CD8-positive, alpha-beta memory T cell (primary cell): ENCODE measurements at places on chromosomes 16 and 17. TPM values are rescaled to one million over a fixed set of nuclear protein-coding genes. Genes with fewer than 3 reads are reported as not detected.

CDR2L gene
- total RNA-seq, result 1.7 TPM

NPTX1 gene
- total RNA-seq, result 0.93 TPM

DNA sequence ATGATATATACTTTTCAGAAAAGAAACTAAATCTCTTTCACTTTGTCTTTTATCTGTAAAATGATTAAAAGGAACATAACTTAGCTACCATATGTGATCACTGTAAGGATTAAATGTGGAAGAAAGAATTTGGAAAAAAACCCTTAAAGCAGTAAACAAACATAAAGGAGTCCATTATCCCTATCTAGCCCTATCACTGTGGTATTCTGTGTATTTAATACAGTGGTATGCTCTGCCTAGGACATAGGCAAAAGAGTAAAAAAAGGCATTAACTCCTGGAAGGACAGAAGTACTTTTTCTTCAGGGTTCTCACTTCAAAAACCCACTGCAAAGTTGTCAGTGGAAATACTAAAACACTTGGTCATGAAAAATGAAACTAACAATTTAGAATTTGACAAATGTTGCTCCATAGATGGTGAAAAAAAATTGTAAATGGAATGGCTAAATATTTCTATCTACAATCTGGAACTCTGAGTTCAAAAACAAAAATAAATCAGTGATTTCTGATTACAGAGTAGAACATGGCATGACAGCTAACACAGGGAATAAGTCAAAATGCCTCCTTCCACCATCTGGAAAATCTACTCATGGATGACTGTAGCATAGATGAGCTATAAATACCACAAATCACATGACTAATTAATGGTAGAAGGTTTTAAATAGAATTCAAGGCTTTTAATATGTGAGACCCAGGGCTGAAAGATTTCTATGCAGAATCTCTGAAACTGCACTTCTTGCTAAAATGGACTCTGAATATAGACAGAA, 140.1 kb downstream of the ITFG1 start:
- H3K27me3 ChIP-seq, result no peaks in the 10 kb centered on the region
- no peak overlapping the region for H3K27ac ChIP-seq
- H3K36me3 ChIP-seq, result no peaks in the 10 kb centered on the region
- DNase-seq, result no peak

- no peaks in the 10 kb centered on the region for H3K36me3 ChIP-seq
- H3K27ac ChIP-seq, result no peak overlapping the region
- H3K4me3 ChIP-seq, result no peak overlapping the region
- peaks cover 9% of the 10 kb centered on the region for H3K4me1 ChIP-seq
- peaks cover 14% of the 10 kb centered on the region for H3K27me3 ChIP-seq
These were observed 4.5 kb downstream of the NXPH3 start for GRCh38 chr17:49580055-49580721.

DNA sequence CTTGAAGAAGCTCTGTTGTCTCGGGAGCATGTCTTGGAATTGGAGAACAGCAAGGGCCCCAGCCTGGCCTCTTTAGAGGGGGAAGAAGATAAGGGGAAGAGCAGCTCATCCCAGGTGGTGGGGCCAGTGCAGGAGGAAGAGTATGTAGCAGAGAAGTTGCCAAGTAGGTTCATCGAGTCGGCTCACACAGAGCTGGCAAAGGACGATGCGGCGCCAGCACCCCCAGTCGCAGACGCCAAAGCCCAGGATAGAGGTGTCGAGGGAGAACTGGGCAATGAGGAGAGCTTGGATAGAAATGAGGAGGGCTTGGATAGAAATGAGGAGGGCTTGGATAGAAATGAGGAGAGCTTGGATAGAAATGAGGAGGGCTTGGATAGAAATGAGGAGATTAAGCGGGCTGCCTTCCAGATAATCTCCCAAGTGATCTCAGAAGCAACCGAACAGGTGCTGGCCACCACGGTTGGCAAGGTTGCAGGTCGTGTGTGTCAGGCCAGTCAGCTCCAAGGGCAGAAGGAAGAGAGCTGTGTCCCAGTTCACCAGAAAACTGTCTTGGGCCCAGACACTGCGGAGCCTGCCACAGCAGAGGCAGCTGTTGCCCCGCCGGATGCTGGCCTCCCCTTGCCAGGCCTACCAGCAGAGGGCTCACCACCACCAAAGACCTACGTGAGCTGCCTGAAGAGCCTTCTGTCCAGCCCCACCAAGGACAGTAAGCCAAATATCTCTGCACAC, 21.2 kb downstream of the AKAP1 start:
- peaks cover 4% of the 10 kb centered on the region for H3K4me1 ChIP-seq
- H3K36me3 ChIP-seq, result no peaks in the 10 kb centered on the region
- no peaks in the 10 kb centered on the region for H3K27me3 ChIP-seq
- no peak for DNase-seq
- H3K4me3 ChIP-seq, result no peak overlapping the region

GRCh38 chr16:66950437-66950836, 10.6 kb upstream of the CES3 start:
- no peak overlapping the region for H3K27ac ChIP-seq
- no peak for DNase-seq
- H3K36me3 ChIP-seq, result no peaks in the 10 kb centered on the region
- H3K4me1 ChIP-seq, result peaks cover 7% of the 10 kb centered on the region

HSD17B2 gene
- total RNA-seq, result not detected

GRCh38 chr16:1620391-1620790, 8.2 kb downstream of the CRAMP1 start:
- peaks cover 19% of the 10 kb centered on the region for H3K36me3 ChIP-seq
- DNase-seq, result no peak
- H3K4me1 ChIP-seq, result peaks cover 2% of the 10 kb centered on the region

DNA sequence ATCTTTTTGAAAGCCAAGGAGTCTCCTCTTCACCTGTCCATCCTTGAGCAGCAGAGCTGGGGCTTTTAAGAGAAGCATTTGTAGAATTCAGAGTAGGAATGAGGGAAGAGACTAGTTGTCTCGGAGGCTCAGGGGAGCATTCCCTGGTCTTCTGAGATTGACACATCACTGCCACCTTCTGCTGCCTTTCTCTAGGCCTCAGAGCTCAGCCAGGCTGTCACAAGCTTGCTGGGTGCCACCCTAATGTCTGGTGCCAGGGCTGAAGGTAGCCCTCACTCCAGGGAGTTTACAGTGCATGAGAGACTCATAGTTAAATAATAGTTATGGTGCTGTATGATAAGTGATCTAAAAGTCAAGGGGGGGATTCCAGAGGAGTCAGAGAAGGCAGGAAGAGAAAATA, 39.7 kb downstream of the B9D1 start:
- no peaks in the 10 kb centered on the region for H3K4me1 ChIP-seq
- H3K36me3 ChIP-seq, result no peaks in the 10 kb centered on the region
- H3K27me3 ChIP-seq, result no peaks in the 10 kb centered on the region
- no peak overlapping the region for H3K4me3 ChIP-seq
- no peak for DNase-seq

GRCh38 chr16:85833219-85833920, 33.9 kb downstream of the COX4I1 start:
- no peak for DNase-seq
- peaks cover 9% of the 10 kb centered on the region for H3K4me1 ChIP-seq
- no peak overlapping the region for H3K4me3 ChIP-seq

DNA sequence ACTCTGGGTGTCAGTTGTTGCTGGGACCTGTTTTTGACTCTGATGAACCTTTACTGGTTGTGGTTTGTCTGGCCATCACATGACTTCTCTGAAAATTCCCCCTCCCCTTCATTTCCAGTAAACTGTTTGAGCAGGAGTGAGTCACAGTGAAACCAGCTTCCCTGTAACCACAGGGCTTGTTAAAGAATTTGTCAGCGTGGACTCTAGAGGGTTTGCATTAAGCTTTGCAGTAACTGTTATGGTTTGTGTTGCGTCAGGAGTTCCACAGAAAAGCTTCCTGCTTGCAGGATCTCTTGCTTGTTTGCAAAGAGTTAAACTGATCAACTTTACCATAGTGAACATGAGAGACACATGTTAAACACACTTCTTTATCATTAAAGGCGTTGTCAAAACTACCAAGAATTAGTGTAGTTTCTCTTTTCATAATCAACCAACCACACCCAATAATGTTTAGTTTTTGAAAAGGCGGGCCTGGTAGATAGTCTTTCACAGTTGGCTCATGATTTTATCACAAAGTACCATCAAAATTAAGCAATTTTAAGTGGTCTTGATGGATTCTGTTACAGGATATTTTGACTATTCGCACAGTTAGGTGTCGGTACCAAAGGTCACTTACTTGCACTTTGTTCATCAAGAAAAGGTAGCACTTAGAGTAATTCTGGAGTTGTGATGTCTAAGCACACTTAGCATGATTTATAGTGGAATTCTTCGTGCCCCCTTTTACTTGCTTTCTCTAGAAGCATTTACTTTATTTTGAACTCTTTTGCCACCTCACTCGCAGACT, 79.3 kb downstream of the VMP1 start:
- no peaks in the 10 kb centered on the region for H3K27me3 ChIP-seq
- H3K27ac ChIP-seq, result peak overlapping the region; percentile 71
- peaks cover 49% of the 10 kb centered on the region for H3K4me1 ChIP-seq
- H3K36me3 ChIP-seq, result no peaks in the 10 kb centered on the region

SYCE1L gene
- 4.6 TPM for total RNA-seq

- DNase-seq, result no peak
- H3K27me3 ChIP-seq, result no peaks in the 10 kb centered on the region
- H3K4me3 ChIP-seq, result no peak overlapping the region
- H3K4me1 ChIP-seq, result no peaks in the 10 kb centered on the region
- H3K27ac ChIP-seq, result no peak overlapping the region
These were observed 335.3 kb upstream of the TBX2 start for GRCh38 chr17:61064087-61064951.

TBC1D26 gene
- 0.26 TPM for total RNA-seq

- H3K27ac ChIP-seq, result no peak overlapping the region
- no peaks in the 10 kb centered on the region for H3K27me3 ChIP-seq
- no peak for DNase-seq
- H3K4me1 ChIP-seq, result no peaks in the 10 kb centered on the region
- H3K36me3 ChIP-seq, result no peaks in the 10 kb centered on the region
- no peak overlapping the region for H3K4me3 ChIP-seq
These were observed 71.5 kb upstream of the MPHOSPH6 start for GRCh38 chr16:82241469-82242052.

BRCA1 gene
- 66.8 TPM for total RNA-seq

- no peaks in the 10 kb centered on the region for H3K36me3 ChIP-seq
- H3K27me3 ChIP-seq, result no peaks in the 10 kb centered on the region
- no peak for DNase-seq
- H3K4me1 ChIP-seq, result no peaks in the 10 kb centered on the region
- H3K27ac ChIP-seq, result no peak overlapping the region
These were observed 34.4 kb downstream of the NFAT5 start for GRCh38 chr16:69600202-69600601.

NCBP3 gene
- 39.9 TPM for total RNA-seq

FKBP10 gene
- 1.5 TPM for total RNA-seq

DNA sequence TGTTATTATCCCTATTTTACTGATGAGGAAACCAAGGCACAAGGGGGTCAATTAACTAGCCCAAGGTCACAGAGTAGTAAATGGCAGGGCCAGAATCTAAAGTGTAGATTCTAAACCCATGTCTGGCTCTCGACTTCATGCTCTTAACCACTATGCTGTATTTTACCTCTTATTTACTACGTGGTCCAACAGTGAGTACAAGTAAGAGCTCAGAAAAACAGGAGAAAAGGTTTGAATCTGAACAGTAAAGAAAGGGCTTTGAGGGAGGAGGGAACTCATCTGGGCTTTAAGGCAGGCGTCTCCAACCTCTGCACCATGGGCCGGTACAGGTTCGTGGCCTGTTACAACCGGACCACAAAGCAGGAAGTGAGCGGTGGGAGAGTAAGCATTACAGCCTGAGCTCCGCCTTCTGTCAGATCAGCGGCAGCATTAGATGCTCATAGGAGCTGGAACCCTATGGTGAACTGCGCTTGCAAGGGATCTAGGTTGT, 62.9 kb downstream of the SMURF2 start:
- no peaks in the 10 kb centered on the region for H3K36me3 ChIP-seq
- DNase-seq, result peak; percentile 29
- no peaks in the 10 kb centered on the region for H3K27me3 ChIP-seq
- no peak overlapping the region for H3K4me3 ChIP-seq
- H3K27ac ChIP-seq, result peak overlapping the region; percentile 40

TRIM72 gene
- not detected for total RNA-seq

GRCh38 chr16:89561142-89561883, 831 bp downstream of the RPL13 start:
- peaks cover 53% of the 10 kb centered on the region for H3K4me1 ChIP-seq
- peak overlapping the region; percentile 97 for H3K27ac ChIP-seq
- H3K27me3 ChIP-seq, result no peaks in the 10 kb centered on the region
- H3K4me3 ChIP-seq, result peak overlapping the region; percentile 84
- peaks cover 39% of the 10 kb centered on the region for H3K36me3 ChIP-seq
- DNase-seq, result no peak

- peaks cover 6% of the 10 kb centered on the region for H3K4me1 ChIP-seq
- no peaks in the 10 kb centered on the region for H3K36me3 ChIP-seq
- H3K27ac ChIP-seq, result no peak overlapping the region
These were observed 47.8 kb downstream of the TNFRSF13B start for GRCh38 chr17:16923904-16924695.

DNA sequence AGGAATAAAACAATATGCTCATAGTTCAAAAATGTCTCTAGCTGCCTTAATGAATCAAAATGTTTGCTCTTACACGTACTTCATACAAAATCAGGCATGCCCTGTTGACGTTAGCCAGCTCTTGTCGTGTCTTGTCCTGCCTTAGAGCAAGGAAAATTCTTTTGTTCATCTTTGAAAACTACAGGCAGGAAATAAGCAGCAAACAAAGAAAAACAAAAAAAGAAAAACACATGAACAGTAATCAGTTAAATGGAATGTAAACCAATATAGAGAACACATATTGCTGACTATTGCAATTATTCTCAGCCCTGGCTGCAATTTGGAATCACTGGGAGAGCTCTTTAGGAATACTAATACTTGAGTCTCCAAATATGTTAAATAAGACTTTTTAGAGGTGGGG, 1.7 kb downstream of the CAPNS2 start:
- no peaks in the 10 kb centered on the region for H3K36me3 ChIP-seq
- no peaks in the 10 kb centered on the region for H3K4me1 ChIP-seq
- DNase-seq, result no peak

NPIPB6 gene
- not detected for total RNA-seq

- H3K27me3 ChIP-seq, result no peaks in the 10 kb centered on the region
- H3K4me1 ChIP-seq, result no peaks in the 10 kb centered on the region
- H3K36me3 ChIP-seq, result no peaks in the 10 kb centered on the region
- DNase-seq, result no peak
These were observed 117.5 kb upstream of the CRHR1 start for GRCh38 chr17:45666641-45667040.

CCL8 gene
- total RNA-seq, result not detected

DNA sequence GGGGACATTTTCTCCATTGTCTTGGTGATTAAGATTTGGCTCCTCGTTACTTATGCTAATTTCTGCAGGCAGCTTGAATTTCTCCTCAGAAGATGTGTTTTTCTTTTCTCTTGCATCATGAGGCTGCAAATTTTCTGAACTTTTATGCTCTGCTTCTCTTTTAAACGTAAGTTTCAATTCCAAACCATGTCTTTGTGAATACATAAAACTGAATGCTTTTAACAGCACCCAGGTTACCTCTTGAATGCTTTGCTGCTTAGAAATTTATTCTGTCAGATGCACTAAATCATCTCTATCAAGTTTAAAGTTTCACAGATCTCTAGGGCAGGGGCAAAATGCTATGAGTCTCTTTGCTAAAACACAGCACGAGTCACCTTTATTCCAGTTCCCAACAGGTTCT, 19.4 kb downstream of the ARHGAP44 start:
- no peak overlapping the region for H3K4me3 ChIP-seq
- H3K36me3 ChIP-seq, result no peaks in the 10 kb centered on the region
- no peak overlapping the region for H3K27ac ChIP-seq
- DNase-seq, result no peak
- H3K4me1 ChIP-seq, result no peaks in the 10 kb centered on the region
